ENCODE measurements at places on chromosomes 12 and 14. TPM values are rescaled to one million over a fixed set of nuclear protein-coding genes. Genes with fewer than 3 reads are reported as not detected.

Gene CLEC1B
- total RNA-seq, result not detected

Gene SERPINA6
- total RNA-seq, result 1.1 TPM

Gene LRRIQ1
- total RNA-seq, result 0.69 TPM

Gene ADAMTS20
- total RNA-seq, result not detected

Gene PMCH
- not detected for total RNA-seq

Gene CIROP
- total RNA-seq, result not detected

Gene ADAM21
- total RNA-seq, result not detected
